Calu3 (cell line): ENCODE measurements at places on chromosomes 1 and 21.

DNA sequence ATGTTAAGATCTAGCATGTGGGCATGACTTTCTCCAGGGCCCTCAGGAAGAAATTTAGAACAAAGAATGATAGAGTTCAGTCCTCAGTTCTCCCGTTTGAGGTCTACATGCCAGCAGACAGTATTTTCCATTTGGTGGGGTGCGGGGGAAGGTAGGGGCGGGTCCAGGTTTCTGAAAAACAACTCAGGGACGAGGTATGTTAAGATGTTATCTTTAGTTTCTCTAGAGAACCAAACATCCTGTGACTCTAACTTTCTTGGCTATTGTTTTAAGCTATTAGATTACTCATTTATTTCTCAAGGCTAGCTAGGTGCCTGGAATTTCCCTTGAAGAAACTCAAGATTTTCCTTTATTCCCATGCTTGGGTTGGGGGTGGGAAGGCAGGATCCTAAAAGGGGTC is 42.3 kb upstream of the SYT14 start:
- DNase-seq = peak; percentile 56

DNA sequence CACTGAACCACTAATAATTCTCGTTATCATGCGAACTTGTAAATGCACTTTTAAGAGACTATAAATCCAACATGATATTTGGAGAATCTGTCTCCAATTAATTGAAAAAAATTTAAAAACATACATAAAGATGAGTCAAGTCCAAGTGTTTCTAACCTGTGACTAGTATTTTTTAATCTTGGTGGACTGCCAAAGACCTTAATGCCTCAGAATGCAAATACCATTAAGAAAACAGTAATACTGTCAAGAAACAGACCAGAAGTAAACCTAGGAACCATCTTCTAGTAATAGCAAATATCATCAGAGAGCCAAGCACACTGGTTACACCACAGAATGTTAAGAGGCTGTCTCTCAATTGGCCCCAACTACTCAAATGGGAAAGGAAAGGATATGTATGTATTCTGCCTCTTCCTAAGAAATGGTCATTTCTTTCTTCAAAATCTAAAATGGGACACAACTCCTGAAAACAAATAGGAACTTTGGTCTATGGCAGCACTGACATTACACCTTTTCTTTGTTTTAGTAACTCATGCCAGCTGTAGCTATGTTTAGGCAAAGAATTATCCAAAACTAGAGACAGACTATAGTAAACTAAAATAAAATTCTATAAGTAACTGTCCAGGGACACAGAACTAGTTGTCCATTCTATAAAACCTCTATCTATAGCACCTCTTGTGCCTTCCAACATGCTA is 15.8 kb downstream of the SCYL3 start:
- no peak for DNase-seq

DNA sequence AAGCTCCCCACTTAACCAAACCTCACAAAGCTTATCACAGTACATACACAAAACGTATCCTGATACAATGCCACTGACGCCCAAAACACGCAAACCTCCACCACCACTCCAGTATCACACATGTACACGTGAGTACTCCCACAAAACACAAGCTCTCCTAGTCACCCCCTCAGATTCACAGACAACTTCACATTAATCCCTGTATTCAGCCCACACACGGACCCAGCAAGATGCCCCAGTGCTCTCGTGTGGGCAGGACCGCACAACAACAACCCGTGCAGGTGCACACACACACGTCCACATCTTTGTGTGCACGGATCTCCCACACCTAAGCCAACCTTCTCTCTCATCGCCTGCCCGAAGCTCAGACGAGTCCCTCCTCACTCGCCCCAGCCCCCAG is 17.6 kb downstream of the PADI1 start:
- DNase-seq = no peak

GRCh38 chr21:38380481-38381137 is 117.7 kb downstream of the ERG start:
- DNase-seq = no peak

- DNase-seq = no peak
Measured at GRCh38 chr1:91650764-91651163, 150.1 kb downstream of the CDC7 start.

- DNase-seq = no peak
Measured at GRCh38 chr1:226672339-226672762, 66.7 kb downstream of the ITPKB start.

DNA sequence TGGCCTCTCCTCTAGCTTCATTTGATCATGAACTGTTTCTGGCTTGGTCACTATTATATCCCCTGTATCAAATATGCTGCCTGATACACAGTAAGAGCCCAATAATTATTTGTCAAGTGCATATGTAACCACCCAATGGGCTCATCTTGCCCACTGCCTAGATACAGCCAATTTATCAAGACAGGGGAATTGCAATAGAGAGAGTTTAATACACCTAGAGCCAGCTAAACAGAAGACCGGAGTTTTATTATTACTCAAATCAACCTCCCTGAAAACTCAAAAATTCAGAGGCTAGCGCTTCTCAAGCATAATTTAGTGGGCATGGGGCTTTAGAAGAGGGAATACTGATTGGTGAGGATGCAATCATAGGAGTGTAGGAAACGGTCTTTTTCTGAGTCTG is 18.3 kb upstream of the UAP1 start:
- DNase-seq = no peak

- DNase-seq = no peak
Measured at GRCh38 chr1:198500096-198500495, 40.4 kb downstream of the ATP6V1G3 start.
